ENCODE measurements at places on chromosomes 6 and 20. TPM values are rescaled to one million over a fixed set of nuclear protein-coding genes. Genes with fewer than 3 reads are reported as not detected.

PBOV1 gene
- not detected for total RNA-seq

BNIP5 gene
- not detected for total RNA-seq

TTK gene
- 45.5 TPM for total RNA-seq

UCKL1 gene
- total RNA-seq, result 39.3 TPM

TTLL9 gene
- 2.9 TPM for total RNA-seq

KIAA1755 gene
- total RNA-seq, result 9.5 TPM

ERMARD gene
- 24.2 TPM for total RNA-seq

BPIFB2 gene
- total RNA-seq, result not detected

ADGRF4 gene
- total RNA-seq, result not detected

MDC1 gene
- total RNA-seq, result 107 TPM

TREML2 gene
- total RNA-seq, result not detected

PHACTR3 gene
- total RNA-seq, result 22.4 TPM

GJE1 gene
- not detected for total RNA-seq

SLC35F1 gene
- total RNA-seq, result 41.4 TPM

SMLR1 gene
- total RNA-seq, result not detected

RIN2 gene
- 22.1 TPM for total RNA-seq

MDFI gene
- 64.2 TPM for total RNA-seq

DEFB114 gene
- total RNA-seq, result not detected

Data from neural crest cell (in vitro differentiated cells).